Epithelial cell of prostate (primary cell): ENCODE measurements at places on chromosomes 5 and 9.
A peak's percentile ranks its signal among the peaks of the same experiment; 100 is the strongest.

GRCh38 chr9:22208846-22209585, 199.9 kb upstream of the CDKN2B start:
- peak; percentile 65 for DNase-seq

DNA sequence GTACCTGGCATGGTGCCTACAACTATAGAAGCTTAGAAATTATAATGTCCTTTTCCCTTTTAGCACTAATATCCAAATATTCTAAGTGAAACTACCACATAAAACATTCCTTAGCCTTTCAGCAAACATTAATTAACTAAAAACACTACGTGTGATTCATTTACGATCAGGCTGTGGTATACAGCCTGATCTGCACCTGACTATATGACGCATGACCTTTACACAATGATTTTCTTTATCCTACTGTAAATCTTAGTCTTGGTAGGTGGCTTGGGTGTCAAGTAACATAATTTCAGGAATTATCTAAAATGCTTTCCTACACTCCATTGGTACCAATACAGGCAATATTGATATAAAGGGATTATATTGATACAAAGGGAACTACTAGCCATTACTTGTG, 686.7 kb downstream of the DTWD2 start:
- DNase-seq: no peak

GRCh38 chr5:124865603-124866354, 119.3 kb upstream of the ZNF608 start:
- DNase-seq: no peak

GRCh38 chr5:140220032-140220697, 45.2 kb downstream of the CYSTM1 start:
- no peak for DNase-seq

DNA sequence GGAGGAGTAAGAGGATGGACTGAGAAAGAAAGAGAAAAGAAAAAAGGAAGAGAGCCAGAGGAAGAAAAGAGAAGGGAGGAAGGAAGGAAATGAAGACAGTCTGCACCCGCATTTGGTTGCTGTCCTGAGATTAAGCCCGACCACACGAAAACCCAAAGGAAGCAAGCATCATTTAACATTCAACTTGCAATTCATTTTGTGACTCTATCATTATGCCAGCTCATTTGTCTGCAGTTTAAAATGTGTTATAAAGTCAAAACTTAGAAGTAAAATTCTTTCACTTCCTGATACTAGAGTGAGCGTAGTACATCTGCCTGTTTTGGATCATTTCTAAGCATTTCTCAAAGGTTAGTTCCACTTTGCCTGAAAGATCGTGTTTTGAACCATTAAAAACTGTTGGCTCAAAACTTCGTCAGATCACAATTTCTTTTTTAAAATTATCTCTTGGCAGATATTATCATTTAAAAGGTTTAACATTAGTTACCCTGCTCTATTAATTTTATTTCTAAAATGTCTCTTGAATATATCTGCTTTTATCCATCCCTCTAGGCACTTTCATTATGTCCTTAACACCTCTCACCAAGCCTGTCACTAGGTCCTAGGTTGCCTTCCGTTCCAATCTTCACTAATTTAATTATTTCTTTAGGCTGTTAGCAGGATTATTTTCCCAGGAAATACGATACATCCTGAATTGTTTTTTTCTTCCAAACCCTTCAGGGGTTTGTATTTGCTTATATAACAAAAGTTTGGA, 240.9 kb downstream of the TLE4 start:
- no peak for DNase-seq

DNA sequence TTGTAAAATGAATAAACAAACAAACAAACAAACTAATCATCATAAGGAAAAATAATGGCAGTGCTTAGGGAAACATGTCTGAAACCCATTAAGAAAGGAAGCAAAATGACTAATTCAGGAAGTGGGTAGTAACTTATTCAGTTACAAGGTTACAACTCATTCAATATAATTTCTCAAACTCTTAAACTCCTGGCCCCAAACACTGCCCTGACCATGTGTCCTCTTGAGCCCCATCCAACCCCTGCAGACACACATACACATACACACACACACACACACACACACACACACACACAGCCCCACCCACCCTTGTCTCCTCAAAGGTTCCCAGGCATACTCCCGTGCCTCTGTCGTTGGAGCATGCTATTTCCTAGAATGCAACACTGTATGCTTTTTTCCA, 193.9 kb downstream of the SEC61B start:
- no peak for DNase-seq

- no peak for DNase-seq
Measured at GRCh38 chr5:45109062-45109461, 300.3 kb downstream of the MRPS30 start.

DNA sequence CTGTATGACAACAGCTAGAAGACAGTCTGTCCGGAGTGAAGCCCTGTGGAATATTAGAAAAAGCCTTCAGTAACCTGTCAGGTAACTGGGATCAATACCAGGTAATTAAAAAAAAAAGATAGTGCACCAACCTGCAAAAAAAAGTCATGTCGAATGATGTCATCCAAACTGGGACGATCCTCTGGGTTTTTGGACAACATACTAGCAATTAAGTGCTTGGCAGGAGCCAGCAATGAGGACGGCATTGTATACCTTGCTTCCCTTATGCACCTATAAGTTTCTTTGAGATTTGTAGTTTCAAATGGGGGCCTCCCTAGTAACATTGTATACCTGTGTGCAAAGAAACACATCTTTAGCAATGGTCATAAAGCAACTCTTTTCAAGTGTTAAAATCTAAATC, 2.8 kb downstream of the PLK2 start:
- no peak for DNase-seq

DNA sequence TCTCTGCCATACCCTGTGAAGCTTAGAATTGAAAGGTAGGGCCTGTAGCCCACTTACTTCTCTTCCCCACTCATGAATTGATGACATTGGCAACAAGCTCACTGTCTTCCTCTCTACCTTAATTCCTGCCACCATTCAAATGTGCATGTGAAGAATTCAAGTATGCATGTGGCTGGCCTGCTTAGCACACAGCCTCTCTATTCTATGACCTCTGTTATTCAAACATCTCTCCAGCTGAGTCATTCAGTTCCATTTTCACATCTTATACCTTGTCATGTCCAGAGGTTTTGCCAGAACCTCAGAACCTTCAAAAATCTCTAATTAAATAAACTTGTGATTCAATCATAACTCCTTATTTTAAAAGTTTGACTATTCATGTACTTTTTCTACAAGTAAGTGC, 114.7 kb upstream of the MAN2A1 start:
- no peak for DNase-seq

DNA sequence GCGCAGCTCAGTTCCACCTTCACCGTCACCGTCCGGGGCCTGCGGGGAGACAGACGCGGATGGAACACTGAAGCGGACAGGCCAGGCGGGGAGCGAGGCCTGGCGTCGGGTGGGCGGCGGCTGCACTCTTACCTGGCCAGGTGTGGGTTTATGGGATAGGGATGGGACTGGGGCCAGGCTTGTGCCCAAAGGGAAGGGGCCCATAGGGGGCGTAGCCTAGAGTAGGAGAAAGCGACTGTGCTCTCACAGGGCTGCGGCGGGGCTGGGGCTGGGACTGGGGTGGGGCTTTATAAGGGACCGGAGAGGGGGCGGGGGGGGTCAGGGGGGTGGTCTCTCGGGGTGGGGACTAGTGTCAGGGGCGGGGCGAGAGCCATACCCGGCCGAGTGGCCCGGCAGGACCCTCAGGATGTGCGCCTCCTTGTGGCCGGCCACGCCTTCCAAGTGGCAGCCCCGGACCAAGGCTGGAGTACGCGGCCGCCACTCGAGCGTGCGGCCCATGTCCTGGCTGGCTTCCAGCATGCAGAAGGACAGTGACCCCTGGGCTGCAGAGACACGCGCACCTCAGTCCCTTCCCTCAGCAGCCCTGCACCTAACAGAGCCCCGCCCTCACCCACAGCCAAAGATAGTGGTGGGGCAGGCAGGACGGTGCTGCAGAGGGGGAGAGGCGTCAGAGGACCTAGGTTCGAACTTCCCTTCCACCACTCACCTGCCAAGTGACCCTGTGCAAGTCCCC, 22.8 kb downstream of the FPGS start:
- DNase-seq: no peak

- no peak for DNase-seq
Measured at GRCh38 chr9:131773911-131774379, 34.1 kb upstream of the RAPGEF1 start.

DNA sequence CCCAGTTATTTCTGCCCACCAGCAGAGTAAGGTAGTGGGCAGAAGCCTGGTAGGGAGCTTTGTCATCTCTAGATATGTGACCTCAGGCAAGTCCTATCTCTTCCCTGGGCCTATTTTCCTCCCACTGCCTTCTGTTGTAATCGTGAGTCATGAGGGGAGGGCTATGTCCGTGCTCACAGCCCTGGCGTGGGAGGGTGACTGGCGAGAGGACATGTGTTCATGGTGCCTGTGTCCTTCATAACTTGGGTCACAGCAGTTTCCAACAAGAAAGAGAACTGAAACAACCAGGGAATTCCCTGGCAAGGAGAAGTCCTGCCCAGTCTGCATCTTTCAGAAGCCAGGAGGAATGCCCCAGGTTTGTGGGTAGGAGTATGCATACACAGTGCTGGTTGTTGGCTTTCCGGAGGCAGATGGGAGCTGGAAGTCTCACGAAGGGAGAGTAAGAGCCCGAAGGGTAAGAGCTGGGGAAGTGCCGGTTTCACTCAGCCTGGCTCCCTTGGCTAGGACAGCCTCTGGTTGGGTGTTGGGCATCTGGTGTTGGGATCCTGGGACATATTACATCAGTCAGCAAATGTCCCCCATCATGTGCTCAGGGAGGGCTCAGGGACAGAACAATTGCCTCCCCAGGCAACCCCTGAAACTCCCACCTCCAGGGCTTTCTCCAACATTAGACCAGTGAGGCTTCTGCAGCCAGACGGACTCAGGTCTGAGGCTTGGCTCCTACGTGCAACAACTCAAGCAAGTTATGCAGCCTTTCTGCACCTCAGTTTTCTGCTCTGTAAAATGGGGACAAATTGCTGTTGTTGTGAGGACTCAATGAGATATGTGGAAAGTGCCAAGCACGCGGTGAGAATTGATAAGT, 4.3 kb upstream of the TIFAB start:
- peak; percentile 65 for DNase-seq

DNA sequence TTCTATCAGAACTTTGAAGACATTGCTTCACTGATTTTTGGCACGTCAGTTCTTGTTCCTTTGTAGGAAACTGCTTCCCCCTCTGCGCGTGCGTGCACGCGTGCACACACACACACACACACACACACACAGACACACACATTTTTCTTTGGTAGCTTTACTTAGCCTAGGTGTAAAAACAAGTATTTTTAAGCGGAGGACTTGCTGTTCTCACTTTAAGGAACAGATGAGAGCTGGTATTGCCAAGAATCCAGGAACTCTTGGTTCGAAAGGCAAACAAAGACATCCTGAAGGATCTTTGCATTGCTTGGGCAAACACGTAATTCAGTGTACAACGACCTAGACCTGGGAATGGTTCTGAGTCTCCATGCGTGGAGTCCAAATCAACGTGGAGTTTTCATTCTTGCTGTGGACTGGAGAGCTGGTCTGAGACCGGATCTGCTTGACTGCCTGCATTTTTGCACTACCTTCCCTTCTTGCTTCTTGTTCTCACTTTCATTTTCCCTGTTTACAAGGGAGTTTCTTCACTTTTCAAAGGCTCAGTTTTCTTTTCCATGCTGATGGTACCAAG, 8.2 kb downstream of the TMEM268 start:
- no peak for DNase-seq

DNA sequence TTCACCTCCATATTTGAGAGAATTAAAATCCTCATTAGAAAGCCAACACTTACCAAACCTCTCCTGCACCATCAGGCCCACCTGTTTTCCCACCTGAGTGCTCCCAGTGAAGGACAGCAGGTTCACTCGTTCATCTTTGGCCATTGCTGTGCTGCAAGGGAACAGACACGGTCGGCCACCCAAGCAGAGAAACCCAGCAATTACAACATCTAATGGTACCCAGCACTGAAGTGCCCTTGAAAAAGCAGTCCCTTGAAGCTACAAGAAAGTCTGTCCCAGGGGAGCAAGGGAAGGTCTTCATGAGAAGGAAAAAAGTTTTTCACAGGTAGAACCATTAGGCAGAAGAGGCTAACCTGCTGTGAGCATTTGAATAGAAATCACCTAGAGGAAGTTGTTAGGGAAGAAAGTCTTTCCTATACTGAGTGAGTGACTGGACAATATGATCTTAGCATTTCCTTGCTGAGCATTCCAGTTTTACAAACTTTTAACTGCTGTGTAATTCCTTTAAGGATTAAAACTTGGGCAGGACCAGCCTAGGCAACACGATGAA, 26.7 kb downstream of the ALDH7A1 start:
- DNase-seq: no peak

GRCh38 chr9:99079542-99079941, 25.4 kb upstream of the TGFBR1 start:
- no peak for DNase-seq

DNA sequence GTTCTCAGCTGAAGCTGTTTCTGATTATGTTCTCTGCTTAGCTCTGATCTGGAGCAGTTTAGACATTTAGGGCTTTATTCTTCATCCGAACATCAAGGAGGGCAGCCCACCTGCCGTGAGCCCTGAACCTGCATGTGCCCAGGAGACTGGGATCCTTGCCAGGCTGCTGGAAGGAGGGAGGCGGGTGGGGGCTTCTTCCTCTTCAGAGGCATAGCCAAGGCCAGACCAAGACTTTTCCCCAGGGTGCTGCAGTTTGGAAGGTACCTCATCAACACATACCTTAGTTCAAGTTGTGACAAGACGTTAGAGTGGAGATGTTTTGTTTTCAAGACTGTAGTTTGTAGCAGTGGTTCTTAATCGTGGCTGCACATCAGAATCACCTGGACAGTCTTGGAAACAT, 64.9 kb downstream of the RALGPS1 start:
- no peak for DNase-seq

- no peak for DNase-seq
Measured at GRCh38 chr9:133247632-133248031, 27.4 kb downstream of the ABO start.

DNA sequence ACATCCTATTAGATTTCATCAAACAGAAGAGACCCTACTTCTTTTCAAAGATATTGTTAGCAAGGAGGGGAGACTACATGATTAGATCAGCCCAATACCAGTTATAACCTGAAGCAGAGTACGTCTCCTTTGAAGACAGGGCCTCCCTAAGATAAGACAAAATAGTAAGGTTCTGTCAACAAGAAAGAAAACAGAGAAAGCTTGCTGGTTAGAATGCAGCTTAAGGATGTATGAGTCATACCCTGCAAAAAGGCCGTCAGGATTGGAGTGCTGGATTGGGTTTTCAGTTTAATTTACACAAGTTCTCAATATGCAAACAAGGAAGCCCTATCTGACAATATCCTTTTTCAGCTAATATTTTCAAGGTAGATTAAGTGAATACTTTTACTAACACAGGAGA, 1581.2 kb upstream of the WWC1 start:
- DNase-seq: no peak

DNA sequence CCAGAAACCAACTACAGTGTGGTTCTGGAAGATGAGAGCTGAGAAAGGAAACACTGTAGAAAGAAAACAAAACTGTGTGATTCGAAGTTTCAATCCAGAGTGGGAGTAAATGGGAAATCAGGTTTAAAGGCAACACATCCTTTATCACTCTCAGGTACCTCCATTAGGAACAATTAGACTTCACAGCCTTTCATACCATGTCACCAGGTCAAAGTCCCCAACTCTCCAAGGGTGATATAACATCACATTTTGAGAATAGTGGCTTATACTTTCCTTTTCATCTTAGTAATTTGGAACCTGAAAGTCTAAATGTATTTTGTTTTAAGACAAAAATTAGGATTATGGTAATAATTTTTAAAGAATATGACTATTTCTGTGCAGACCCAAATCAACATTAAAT, 194.9 kb upstream of the WWC1 start:
- no peak for DNase-seq
